ENCODE measurements at places on chromosomes 5 and 9.
A peak's percentile ranks its signal among the peaks of the same experiment; 100 is the strongest.

GRCh38 chr5:126544087-126544740 lies 50.8 kb downstream of the ALDH7A1 start:
- peak; percentile 14 for DNase-seq

DNA sequence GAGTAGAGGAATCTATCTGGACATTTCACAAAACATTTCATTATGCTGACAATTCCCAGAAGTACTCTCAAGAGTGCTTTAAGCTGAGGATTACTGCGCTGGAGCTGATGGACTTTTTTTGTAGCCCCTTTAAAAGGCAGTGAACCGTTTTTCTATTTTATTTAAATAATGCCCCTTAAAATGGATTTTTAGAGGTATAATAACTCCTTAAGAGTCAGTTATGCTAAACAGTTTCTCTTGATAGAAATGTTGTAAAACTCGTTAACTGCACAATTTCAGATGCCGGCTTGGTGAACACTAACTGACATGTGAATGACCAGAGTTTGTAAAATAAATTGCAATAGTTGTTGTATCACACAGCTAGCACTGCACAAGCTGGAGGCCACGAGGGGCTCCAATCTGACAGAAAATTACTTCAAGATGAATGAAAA lies 174.0 kb downstream of the NR2F1-AS1 start:
- no peak for DNase-seq

DNA sequence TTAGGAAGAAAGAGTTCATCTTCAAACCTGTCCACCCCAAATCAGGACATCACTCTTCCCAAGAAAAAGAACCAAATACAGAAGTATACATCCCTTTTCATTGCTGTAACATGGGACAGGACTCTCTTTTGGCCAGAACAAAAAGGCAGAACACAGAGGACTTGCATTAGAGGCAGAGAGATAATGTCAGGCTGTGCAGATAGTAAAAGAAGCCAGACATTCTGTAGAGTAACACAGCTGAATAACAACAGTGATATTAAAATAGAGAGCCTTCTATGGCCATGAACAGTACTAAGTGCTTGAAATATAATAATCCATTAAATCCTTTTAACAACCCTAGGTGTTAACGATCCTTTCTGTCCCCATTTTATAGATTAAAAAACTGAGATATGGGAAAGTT lies 437.2 kb downstream of the NFIB start:
- no peak for DNase-seq

- DNase-seq, result no peak
These were observed 71.9 kb upstream of the SPATA31E1 start for GRCh38 chr9:87810679-87811178.

- DNase-seq, result no peak
These were observed 167.5 kb downstream of the CDK5RAP2 start for GRCh38 chr9:120412425-120412951.

GRCh38 chr5:59799668-59800346 lies 93.7 kb downstream of the PDE4D start:
- no peak for DNase-seq

- no peak for DNase-seq
These were observed 37.4 kb downstream of the PAX5 start for GRCh38 chr9:36996706-36997086.

GRCh38 chr5:42242210-42242609 lies 181.0 kb upstream of the GHR start:
- DNase-seq, result no peak

DNA sequence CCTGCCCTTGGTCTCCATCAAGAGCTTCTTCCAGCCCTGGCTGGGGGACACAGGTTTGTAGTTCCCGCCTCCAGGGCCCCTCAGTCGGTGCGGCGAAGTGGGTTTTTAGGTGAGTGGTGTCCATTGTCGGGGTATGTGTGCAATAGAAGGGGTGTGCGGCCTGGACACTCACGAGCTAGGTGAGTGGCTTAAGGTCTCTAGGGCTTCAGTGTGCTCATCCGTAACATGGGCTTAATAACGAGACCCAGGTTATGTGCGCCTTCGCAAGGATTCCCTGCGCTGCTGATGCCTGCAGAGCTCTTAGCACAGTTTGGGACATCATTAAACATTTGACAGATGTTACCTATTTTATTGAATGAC lies 656 bp downstream of the CEP78 start:
- DNase-seq, result no peak

DNA sequence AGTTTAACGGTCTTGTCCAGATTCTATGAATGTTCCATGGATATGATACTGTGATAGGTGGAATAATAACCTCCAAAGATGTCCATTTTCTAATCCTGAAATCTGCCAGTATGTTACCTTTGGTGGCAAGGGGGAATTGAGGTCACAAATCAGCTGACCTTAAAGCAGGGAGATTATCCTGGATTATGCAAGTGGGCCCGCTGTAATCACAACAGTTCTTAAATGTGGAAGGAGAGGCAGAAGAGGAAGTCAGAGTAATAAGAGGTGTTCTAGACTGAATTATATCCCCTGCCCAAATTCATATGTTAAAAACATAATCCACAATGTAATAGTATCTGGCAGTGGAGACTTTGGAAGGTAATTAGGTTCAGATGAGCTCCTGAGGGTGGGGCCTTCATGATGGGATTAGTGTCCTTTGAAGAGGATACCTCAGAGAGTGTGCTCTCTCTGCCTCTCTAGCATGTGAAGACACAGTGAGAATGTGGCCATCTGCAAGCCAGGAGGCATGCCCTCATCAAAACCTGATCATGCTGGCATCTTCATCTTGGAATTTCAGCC lies 47.6 kb upstream of the ZFAND5 start:
- no peak for DNase-seq

DNA sequence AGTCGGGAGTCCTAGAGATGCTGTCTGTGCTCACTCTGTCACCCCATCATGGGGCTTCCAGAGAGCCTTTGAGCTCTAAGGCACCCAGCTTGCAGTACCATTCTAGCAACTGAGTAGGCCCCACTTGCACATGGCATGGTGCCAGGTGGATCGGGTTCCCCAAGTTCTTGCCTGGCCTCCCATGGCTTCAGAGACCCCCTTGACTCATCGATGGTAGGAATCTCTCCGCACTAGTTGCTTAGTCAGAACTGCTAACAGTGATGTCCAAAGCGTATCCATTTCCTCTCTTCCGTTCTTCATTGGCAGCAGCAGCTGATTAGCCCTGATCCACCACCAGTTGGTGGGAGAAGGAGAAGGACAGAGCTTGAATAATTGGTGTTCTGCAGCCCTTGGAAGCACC lies 70.3 kb upstream of the RARS1 start:
- no peak for DNase-seq

- no peak for DNase-seq
These were observed 94.2 kb downstream of the MUSK start for GRCh38 chr9:110762783-110763182.

GRCh38 chr9:133490201-133490681 lies 11.3 kb upstream of the SLC2A6 start:
- DNase-seq, result no peak

- no peak for DNase-seq
These were observed 43.6 kb upstream of the ZBTB43 start for GRCh38 chr9:126761274-126761673.

GRCh38 chr9:99966001-99966400 lies 59.5 kb downstream of the STX17 start:
- no peak for DNase-seq

- DNase-seq, result no peak
These were observed 11.9 kb upstream of the C1QTNF2 start for GRCh38 chr5:160382346-160382745.

DNA sequence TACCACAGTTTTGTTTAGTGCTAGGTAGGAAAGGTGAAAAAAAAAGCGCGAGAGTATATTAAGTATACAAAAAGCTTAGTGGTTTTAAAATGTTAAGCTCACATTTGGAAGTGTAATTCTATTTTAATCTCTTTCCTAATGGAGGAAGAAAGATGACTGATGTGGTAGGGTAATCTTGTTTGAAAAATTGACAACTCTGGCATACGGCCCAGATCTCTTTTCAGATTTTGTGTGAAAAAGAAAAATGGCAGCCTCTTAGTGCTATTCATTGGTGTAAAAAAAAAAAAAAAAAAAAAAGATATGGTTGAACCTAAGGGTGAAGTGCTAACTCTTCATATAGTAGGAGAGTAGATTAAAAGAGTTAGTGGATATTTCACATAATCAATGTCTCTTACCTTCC lies 108.0 kb downstream of the ZSWIM6 start:
- DNase-seq, result no peak

DNA sequence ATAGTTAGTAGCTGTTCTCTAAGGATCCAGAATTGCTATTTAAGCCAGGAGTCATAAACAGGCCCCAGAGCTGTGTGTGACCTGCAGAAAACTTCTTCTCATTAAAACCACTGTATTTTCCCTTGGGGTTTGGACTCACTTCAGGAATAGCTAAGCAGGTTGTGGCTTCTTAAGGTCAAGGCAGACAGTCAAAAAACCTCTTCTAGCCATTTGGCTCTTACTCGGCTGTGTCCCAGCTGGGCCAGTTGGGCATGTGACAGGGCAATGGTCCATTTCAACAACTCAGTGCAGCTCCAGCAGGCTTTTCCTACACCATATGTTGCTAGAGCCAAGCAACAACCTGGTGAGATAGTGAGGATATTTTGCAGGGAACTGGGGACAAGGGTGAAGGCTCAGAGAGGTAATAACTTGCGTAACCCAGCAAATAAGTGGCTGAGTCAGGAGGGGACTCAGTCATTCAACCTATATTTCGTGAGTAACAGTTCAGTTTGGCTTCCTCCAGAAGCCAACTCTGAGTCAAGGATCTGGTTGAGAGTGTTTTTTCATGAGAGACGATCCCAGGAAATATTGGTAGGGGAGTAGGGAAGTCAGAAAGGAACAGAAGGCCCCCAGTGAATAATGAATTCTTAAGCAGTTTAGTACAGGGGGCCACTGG lies 115.4 kb upstream of the PPP2R2B start:
- no peak for DNase-seq

GRCh38 chr5:136714286-136714685 lies 348.9 kb upstream of the TRPC7 start:
- DNase-seq, result no peak
